Fibroblast of skin of right biceps (primary cell): ENCODE measurements at places on chromosomes 6 and 20.

GRCh38 chr6:37516076-37516919, 16.6 kb upstream of the CCDC167 start:
- no peak for DNase-seq

DNA sequence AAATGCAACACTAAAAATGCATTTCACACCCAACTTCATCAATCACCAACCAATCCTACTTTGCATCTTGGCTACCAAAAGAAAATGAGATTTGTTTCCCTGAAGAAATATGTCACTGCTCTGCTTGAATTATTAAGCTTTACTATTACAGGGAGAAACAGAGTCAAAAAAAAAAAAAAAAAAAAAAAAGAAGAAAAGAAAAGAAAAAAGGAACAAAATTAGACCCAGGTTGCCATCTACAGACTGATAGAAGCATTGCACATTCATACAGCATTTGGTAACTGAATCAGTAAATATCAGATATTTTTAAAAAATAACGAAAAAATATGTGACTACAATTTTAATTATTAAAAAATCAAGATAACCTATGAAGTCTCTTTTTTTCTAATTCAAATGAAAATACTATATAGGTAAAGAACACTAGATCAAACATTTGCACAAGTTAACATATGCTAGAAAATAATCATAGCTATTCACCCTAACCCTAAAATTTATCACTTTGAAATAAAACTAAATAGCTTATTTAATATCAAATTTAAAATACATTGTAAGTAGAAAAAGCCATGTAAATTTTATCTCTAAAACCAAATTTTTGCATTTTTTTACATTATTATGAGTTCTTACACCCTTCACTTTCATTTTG, 83.3 kb downstream of the DCDC2 start:
- no peak for DNase-seq

- peak; percentile 80 for DNase-seq
Measured at GRCh38 chr6:158653577-158654354, 3.9 kb downstream of the SYTL3 start.

DNA sequence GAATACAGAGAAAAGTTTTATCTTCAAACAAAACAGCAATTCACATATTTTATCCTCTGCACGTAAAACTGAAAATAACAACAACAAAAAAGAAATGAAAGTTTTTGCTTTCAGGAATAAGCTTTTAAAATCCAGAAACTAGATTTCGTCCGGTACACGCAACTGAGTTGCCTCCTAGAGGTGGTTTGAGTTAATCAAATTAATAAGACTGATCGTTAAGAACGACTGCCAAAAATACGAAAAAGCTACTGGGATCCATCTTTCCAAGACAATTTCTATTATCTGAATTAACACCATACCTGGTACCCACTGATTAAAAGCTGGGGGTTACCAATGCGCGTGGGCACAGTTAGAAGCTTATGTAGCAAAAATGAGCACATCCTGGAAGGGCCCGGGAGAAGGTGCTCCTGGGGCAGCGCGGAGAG, 669 bp downstream of the PDCD2 start:
- DNase-seq, result no peak

DNA sequence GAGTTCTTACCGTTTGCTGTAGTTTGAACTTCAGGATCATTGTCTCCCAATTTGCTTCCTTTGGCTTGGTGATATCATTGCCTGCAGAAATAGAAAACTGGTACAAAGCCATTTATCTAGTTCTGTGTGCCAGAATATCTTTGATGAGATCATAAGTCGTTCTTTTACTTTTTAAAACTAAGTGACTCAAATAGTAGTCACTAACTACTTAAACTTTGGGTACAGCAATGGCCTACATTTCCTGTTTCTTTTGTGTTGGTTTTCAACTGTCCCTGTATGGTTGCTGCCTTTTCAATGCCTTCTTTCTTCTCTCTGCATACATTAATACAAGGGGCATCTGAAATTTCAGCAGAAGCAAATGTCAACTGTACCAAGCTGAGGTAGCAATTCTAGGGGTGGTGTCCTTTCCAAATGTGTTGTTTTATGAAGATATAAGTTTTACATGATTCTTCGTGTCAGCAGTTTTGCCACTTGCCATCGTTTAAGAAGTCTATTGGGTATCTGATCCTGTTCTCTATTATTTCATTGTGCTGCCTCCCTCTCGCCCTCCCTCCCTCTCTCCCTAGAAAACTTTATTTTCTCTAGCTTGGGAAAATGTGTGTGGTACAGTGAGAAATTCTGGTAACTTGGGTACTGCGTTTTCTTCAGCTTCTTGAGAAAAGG, 238.5 kb downstream of the FARS2 start:
- peak; percentile 83 for DNase-seq

DNA sequence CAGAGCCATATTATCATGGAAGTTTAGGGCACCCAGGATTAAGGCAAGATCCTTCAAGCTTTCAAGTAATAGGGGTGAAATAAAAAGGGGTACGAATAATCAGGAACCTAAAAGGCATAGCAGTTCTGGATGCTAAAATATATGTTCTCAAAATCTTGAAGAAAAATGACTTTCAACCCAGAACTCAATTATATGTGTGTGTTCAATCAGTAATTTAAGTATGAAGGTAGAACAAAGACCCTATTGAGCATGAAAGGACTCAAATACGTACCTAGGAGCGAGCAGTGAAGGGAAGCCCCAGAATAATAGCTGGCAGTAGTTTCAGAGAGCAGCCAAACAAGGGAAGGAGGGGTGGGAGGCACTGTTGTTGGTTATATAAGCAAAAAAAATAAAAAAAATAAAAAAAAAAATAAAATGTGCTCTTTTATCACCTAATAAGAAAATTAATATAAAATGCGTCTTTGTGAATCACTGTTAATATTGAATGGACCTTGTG, 45.4 kb downstream of the MYO6 start:
- no peak for DNase-seq

- no peak for DNase-seq
Measured at GRCh38 chr20:49691818-49692568, 21.7 kb downstream of the B4GALT5 start.

GRCh38 chr6:22804620-22805261, 235.4 kb downstream of the HDGFL1 start:
- DNase-seq, result no peak

GRCh38 chr6:155319902-155320301, 5.6 kb upstream of the TFB1M start:
- no peak for DNase-seq

DNA sequence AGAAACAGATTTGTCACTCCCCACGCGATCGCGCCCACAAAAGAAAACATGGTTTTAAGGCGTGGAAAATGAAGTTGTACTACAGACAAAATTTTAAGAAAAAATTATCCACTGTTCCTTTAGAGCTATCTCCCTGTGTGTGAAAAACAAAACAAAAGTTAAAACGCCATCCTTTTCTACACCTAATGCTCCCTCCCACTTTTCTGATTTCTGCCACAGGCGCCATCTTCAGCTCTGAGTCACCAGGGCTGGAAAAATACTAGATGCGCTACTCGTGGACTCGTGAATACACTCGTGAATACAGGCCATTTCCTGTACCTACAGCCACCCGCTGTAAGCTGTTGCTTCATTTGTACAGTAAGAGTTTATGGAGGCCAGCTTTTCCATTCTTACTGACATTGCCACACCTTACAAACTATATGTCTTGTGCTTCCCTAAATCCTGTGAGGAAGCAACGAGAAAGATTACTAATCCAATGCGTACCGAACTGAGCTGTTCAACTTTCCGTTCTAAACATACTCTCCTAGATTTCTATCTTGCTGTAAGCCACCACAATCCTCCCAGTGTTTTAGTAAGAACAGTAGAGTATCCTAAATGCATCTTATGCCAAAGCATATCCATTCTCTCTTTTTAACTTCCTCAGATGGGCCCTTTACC, 773 bp upstream of the AHI1 start:
- peak; percentile 89 for DNase-seq

- DNase-seq, result peak; percentile 75
Measured at GRCh38 chr6:20620043-20620442, 85.8 kb downstream of the CDKAL1 start.

DNA sequence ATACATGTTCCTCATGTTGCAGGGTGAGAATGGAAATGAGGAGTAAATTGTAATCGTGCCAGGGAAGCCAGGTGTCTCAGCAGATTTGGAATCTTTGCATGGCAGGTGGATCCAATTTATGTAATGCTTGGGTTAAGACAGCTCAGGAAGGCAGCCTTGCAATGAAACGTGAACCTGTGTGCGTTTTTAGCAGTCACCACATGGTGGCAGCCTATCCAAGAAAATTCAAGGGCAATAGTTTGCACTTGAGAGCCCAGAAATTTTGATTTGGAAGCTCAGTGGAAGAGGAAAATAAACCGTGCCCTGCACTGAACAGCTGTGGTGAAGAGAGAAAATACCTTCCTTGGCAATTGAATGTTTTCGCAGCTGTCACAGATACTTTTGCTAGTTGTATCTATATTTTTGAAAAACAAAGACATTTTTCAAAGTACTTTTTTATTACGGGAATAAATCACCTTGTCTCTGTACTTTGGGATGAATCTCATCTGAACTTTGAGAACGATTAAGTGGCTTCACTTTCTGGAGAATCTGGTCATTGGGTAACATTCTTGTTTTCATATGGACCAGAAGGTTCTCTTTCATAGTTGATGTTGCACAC, 26.5 kb downstream of the MTHFD1L start:
- peak; percentile 73 for DNase-seq

GRCh38 chr6:106556368-106556960, 72.8 kb downstream of the RTN4IP1 start:
- DNase-seq, result peak; percentile 40

GRCh38 chr6:44921798-44922197, 406.3 kb upstream of the RUNX2 start:
- no peak for DNase-seq
